ENCODE measurements at places on chromosomes 2 and 18. TPM values are rescaled to one million over a fixed set of nuclear protein-coding genes. Genes with fewer than 3 reads are reported as not detected.

TMEFF2 gene
- total RNA-seq, result not detected

GRB14 gene
- not detected for total RNA-seq

B3GNT7 gene
- total RNA-seq, result 0.29 TPM

DUSP2 gene
- total RNA-seq, result 313 TPM

DNER gene
- total RNA-seq, result not detected

LCLAT1 gene
- 20.5 TPM for total RNA-seq

CEP192 gene
- 39.5 TPM for total RNA-seq

SLC19A3 gene
- not detected for total RNA-seq

FRZB gene
- total RNA-seq, result not detected

KIAA2012 gene
- not detected for total RNA-seq

CNGA3 gene
- total RNA-seq, result not detected

ACTG2 gene
- total RNA-seq, result 0.11 TPM

PIGN gene
- total RNA-seq, result 24.9 TPM

DNA sequence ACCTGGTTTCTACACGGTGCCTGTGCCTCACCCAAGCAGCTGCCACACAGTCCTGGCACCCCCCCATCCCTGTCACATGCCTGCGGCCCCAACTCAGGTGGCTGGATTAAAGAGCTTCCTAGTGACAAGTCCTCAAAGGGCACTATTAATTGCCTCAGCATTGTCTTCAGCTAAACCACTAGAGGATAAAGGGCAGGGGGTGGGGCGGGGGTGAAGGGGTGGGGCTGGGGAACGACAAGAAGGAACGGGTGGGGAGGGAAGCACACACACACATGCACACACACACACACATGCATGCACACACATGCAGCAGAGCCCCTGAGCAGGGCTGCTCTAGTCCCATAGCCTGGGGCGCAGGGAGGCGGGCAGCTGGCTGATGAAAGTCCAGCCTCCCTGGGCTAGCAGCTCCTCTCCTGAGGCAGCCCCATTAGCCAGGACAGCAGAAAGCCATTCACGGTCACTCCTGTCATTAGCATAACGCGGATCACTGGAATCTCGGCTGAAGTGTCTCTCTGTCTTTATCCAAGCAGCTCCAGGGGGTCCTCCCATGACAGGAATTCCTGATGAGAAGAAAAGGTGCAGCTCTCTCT lies 7.4 kb upstream of the TEX261 start:
- no peak overlapping the region for H3K4me3 ChIP-seq
- DNase-seq, result no peak
- peaks cover 3% of the 10 kb centered on the region for H3K27me3 ChIP-seq
- no peaks in the 10 kb centered on the region for H3K36me3 ChIP-seq
- no peak overlapping the region for H3K27ac ChIP-seq

DNA sequence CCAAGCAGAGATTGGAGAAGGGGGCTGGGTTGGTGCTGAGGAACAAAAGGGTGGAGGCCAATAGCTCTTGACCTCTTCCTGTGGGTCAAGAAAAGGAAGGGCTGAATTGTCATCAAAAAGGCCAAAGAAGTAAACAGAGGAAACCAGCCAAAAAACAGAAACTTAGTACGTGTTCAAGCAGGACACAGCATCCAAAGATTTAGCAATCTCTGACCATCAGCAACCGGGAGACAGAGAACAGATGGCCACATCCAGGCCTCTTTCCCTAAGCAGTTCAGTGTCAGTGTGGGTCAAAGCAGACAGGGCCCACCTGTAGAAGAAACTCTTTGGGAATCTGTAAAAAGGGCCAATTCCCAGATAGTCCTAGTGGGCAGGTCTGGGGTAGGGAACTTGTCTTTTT lies 2.9 kb downstream of the DNPEP start:
- peaks cover 21% of the 10 kb centered on the region for H3K4me1 ChIP-seq
- H3K27ac ChIP-seq, result peak overlapping the region; percentile 35
- no peak overlapping the region for H3K4me3 ChIP-seq
- H3K36me3 ChIP-seq, result peaks cover 51% of the 10 kb centered on the region

DNA sequence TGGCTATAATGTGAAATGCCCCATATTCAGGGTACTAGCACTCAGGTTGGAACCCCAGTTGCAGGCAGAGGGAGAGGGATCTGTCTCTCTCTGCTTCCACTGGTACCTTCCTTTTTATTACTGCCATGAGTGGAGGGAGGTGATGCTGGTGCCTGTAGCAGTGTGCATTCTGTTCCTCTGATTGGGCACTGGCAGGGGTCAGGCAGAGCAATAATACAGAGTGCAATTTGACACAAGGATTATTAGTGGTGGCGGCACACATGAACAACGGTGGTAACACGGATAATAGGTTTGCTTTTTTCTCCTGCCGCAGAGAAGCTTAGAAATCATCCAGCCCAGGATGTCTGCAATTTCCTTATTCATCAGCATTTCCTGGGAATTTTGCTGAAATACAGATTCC lies 525.7 kb downstream of the SLC4A3 start:
- no peak for DNase-seq
- H3K27ac ChIP-seq, result no peak overlapping the region
- no peaks in the 10 kb centered on the region for H3K36me3 ChIP-seq
- H3K27me3 ChIP-seq, result peaks cover 3% of the 10 kb centered on the region
- no peak overlapping the region for H3K4me3 ChIP-seq

DNA sequence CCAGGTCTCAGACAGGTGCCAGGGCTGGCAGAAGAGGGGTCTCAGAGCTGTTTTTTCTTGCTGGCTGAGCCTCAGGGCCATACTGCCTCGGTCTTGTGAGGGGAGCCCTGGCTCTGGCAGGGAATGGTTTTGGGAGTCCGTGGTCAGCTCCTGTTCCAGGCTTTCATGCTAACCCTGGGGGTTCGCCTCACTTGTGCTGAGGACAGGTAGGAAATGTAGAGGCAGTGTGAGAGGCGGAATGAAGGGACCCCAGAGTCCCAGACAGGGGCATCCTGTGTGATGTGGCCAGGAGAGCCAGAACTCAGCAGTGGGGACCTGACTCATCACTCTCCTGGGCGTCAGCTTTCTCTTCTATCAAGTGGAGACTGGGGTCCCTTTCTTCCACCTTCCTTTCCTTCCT lies 5.7 kb upstream of the CELF4 start:
- DNase-seq, result no peak
- H3K4me1 ChIP-seq, result peaks cover 9% of the 10 kb centered on the region
- no peak overlapping the region for H3K4me3 ChIP-seq
- H3K36me3 ChIP-seq, result no peaks in the 10 kb centered on the region

DNA sequence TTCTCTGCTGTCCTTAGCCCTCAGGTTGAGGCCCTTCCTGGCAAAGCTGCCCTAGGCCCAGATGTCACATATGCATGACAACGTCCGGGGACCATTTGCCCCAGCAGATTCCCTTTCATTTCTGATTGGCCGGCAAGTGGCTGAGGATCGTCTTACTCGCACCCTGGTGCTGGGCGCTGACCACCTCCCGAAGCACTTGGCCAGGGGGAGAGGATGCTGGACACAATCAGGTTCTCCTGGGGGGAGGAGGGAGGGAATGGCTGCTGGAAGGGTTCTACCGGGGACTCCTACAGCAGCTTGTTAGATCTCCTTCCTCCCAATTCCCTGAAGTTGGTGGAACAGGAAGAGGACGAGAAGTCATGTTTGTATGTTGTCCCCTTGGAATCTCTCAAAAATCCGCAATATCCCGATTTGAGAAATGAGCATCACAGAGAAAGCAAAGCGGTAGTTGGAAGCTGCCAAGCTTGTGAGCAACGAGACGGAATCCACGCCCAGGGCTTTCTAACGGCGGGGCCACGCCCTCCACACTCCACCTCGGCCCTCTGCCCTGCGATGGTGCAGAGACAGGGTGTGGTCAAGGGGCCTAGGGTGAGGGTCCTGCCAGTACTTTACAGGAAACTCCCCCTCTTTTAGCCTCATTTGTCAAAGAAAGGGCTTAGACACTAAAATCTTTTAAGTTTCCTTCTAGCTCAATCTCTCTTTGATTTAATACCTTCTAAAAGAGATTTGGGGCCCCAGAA lies 61.8 kb upstream of the YWHAQ start:
- no peak overlapping the region for H3K4me3 ChIP-seq
- no peak for DNase-seq
- no peaks in the 10 kb centered on the region for H3K27me3 ChIP-seq
- peaks cover 2% of the 10 kb centered on the region for H3K4me1 ChIP-seq

- H3K4me3 ChIP-seq, result no peak overlapping the region
- H3K27me3 ChIP-seq, result peaks cover 15% of the 10 kb centered on the region
These were observed 290.0 kb upstream of the CXCR4 start for GRCh38 chr2:136407952-136408318.

DNA sequence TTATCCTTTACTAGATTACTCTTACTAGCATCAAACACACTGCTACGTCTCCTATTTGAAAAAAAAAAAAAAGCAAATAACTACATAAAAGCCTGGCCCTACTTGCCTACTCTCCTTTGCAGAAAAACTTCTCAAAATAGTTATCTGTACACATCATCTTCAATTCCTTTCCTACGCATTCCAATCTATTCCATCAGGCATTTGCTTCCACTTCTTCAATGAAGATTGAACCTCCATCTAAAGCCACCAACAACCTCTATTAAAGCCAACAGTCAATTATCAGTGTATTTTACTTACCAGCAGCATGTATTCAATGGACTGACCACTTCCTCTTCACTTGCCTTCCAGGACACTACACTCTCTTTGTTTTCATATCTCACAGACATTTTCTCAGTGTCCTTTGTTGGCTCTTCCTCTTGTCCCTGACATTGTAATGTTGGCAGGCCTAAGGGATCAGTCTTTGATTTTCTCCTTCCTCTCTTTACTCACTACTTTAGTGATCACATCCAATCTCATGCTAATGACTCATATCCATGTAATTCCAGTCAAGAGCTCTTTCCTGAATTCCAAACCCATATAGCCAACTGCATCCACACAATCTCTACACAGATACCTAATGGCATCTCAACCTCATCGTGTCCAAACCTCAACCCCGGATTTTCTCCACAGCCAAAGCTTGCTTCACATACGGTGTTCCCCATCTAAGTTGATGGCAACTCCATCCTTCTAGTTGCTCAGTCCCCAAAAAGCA lies 131.3 kb downstream of the CCDC148 start:
- no peaks in the 10 kb centered on the region for H3K27me3 ChIP-seq
- no peak overlapping the region for H3K4me3 ChIP-seq
- DNase-seq, result no peak
- no peak overlapping the region for H3K27ac ChIP-seq
- H3K4me1 ChIP-seq, result no peaks in the 10 kb centered on the region

GRCh38 chr2:231722721-231723307 lies 14.5 kb downstream of the PTMA start:
- H3K4me1 ChIP-seq, result no peaks in the 10 kb centered on the region
- no peak overlapping the region for H3K27ac ChIP-seq
- H3K36me3 ChIP-seq, result no peaks in the 10 kb centered on the region
- no peak for DNase-seq
- H3K27me3 ChIP-seq, result no peaks in the 10 kb centered on the region
- no peak overlapping the region for H3K4me3 ChIP-seq

- H3K4me3 ChIP-seq, result peak overlapping the region; percentile 68
- H3K36me3 ChIP-seq, result peaks cover 9% of the 10 kb centered on the region
- no peak overlapping the region for H3K27ac ChIP-seq
- H3K4me1 ChIP-seq, result peaks cover 49% of the 10 kb centered on the region
- H3K27me3 ChIP-seq, result peaks cover 84% of the 10 kb centered on the region
These were observed 1.2 kb upstream of the OTX1 start for GRCh38 chr2:63049211-63049969.

GRCh38 chr2:151280271-151280670 lies 9.2 kb downstream of the NMI start:
- no peaks in the 10 kb centered on the region for H3K27me3 ChIP-seq
- H3K4me1 ChIP-seq, result peaks cover 4% of the 10 kb centered on the region
- H3K4me3 ChIP-seq, result no peak overlapping the region
- H3K36me3 ChIP-seq, result peaks cover 35% of the 10 kb centered on the region
- no peak for DNase-seq
- no peak overlapping the region for H3K27ac ChIP-seq

GRCh38 chr2:190634381-190634780 lies 14.5 kb upstream of the NAB1 start:
- DNase-seq, result no peak
- no peak overlapping the region for H3K27ac ChIP-seq
- no peaks in the 10 kb centered on the region for H3K27me3 ChIP-seq
- H3K4me3 ChIP-seq, result no peak overlapping the region
- H3K4me1 ChIP-seq, result peaks cover 3% of the 10 kb centered on the region

DNA sequence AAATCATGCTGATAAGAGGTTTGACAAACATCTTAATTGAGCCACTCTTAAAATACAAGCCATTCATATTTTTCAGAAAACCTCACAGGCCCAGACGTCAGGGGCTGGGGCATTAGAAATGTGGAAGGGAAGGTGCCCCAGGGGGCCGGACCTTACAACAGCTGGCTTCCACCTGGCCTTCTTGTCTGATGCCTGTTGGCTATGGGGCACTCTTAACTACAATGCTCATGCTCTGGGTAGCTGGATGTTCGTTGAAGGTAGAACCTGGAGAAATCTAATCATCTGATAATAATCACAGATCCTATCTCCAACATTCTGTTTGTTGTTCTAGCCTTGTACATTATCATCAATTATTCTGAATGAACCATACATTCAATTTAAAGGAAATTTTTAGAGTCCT lies 156.9 kb upstream of the SOX11 start:
- no peak overlapping the region for H3K27ac ChIP-seq
- H3K36me3 ChIP-seq, result no peaks in the 10 kb centered on the region
- no peak for DNase-seq
- H3K4me1 ChIP-seq, result no peaks in the 10 kb centered on the region
- peaks cover 2% of the 10 kb centered on the region for H3K27me3 ChIP-seq

GRCh38 chr2:230434677-230435324 lies 18.8 kb downstream of the SP100 start:
- no peaks in the 10 kb centered on the region for H3K27me3 ChIP-seq
- no peak overlapping the region for H3K4me3 ChIP-seq
- peaks cover 81% of the 10 kb centered on the region for H3K36me3 ChIP-seq
- H3K27ac ChIP-seq, result peak overlapping the region; percentile 75

DNA sequence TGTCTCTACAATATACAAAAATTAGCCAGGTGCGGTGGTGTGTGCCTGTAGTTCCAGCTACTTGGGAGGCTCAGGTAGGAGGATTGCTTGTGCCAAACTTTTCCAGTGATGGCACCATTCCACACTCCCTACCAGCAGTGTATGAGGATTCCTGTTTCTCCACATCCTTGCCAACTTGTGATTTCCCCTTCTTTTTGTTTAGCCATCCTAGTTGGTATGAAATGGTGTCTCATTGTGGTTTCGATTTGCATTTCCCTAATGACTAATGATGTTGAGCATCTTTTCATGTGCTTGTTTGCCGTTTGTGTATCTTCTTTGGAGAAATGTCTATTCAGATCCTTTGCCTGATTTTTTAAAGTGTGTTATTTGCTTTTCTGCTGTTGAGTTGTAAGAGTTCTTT lies 41.0 kb downstream of the EPB41L5 start:
- H3K4me1 ChIP-seq, result no peaks in the 10 kb centered on the region
- DNase-seq, result no peak
- H3K36me3 ChIP-seq, result peaks cover 34% of the 10 kb centered on the region
- H3K27me3 ChIP-seq, result no peaks in the 10 kb centered on the region
- no peak overlapping the region for H3K27ac ChIP-seq

- H3K4me3 ChIP-seq, result no peak overlapping the region
- H3K27ac ChIP-seq, result no peak overlapping the region
- H3K4me1 ChIP-seq, result no peaks in the 10 kb centered on the region
- no peak for DNase-seq
- no peaks in the 10 kb centered on the region for H3K36me3 ChIP-seq
- no peaks in the 10 kb centered on the region for H3K27me3 ChIP-seq
These were observed 122.0 kb upstream of the SLC35G4 start for GRCh38 chr18:11487390-11487789.

GRCh38 chr2:173962031-173962430 lies 3.1 kb downstream of the SP3 start:
- H3K4me1 ChIP-seq, result peaks cover 49% of the 10 kb centered on the region
- peak overlapping the region; percentile 92 for H3K4me3 ChIP-seq
- H3K27me3 ChIP-seq, result no peaks in the 10 kb centered on the region
- no peak for DNase-seq

- H3K27me3 ChIP-seq, result no peaks in the 10 kb centered on the region
- H3K27ac ChIP-seq, result peak overlapping the region; percentile 93
- DNase-seq, result peak; percentile 61
- H3K4me3 ChIP-seq, result peak overlapping the region; percentile 64
- peaks cover 40% of the 10 kb centered on the region for H3K36me3 ChIP-seq
These were observed 19.4 kb downstream of the THAP4 start for GRCh38 chr2:241617431-241618154.
